ENCODE measurements at places on chromosomes 4 and X.

GRCh38 chr4:85756938-85757337, 282.0 kb downstream of the ARHGAP24 start:
- no peak for DNase-seq

DNA sequence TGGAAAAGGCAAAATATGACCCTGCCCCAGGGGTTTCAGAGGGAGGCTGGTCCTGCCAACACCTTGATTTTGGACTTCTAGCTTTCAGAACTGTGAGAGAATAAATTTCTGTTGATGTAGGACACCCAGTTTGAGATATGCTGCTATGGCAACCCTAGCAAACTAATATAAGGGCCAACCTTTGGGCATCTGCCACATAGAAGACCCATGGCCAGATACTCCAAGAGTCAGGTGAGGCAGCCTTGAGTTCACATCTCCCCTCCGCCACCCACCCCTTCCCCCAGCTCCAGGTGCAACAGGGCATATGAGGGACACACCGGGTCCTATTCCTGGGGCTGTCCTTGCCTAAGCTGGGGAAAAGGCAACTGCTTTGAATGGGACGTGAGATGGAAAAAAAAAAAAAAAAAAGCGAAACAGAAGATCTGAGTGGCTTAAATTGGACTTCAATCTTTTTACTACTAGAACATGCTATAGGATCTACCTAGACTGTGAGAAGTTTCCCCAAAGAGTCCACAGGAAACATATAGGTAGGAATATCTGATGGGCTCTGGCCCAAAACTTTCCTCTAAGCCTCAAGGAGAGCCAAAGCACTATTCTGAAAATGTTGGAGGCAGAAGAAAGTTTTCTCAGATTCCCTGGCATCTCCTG, 56.5 kb upstream of the PROM1 start:
- no peak for DNase-seq

GRCh38 chr4:186557061-186557460, 1.7 kb upstream of the MTNR1A start:
- no peak for DNase-seq

GRCh38 chr4:183580849-183581248, 76.0 kb downstream of the ING2 start:
- no peak for DNase-seq

GRCh38 chrX:115029869-115030570, 12.6 kb upstream of the IL13RA2 start:
- DNase-seq, result no peak

DNA sequence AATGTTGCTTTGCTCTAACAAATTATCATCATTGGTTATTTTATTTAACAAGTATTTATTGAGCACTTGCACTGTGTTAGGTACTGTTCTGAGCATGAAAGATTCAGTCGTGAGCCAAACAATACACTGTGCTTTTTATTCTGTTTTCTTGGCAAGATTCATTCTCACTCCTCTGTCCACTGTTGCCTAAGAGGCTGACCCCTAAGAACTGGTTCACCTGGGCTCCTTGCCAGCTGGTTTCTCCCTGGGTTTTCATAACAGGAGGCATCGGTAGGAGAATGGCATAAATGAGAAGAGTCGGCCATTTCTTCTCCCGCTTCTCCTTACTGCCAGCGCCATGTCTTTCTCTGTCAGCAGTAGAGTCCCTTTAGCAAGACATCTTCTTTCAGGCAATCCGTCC, 243.7 kb upstream of the DIAPH2 start:
- no peak for DNase-seq

- no peak for DNase-seq
These were observed 7.4 kb downstream of the ACOX3 start for GRCh38 chr4:8433136-8433535.

DNA sequence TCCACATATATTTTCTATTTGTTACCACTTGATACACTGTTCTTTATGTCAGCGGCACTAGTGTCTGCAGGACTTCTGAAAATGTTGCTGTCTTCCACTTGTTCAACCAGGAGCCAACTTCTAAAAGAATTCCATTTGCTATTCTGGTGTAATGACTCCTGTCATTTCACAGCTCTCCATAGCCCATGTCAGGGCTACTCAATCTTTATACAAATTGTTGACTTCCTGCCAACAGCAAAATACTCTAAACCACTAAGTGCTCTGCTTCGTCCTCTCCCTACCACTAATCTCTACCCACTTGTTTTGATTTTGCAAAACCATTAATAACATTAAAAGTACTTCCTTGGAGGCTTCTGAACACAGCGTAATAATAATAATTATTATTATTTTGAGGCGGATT, 7.2 kb downstream of the CTSO start:
- DNase-seq, result no peak

GRCh38 chr4:186029571-186030398, 39.2 kb upstream of the TLR3 start:
- no peak for DNase-seq

GRCh38 chr4:156778606-156779005, 193.0 kb downstream of the PDGFC start:
- no peak for DNase-seq

GRCh38 chrX:154329294-154329693, 33.7 kb downstream of the TKTL1 start:
- DNase-seq, result no peak

GRCh38 chr4:32789026-32789608, 2068.9 kb downstream of the PCDH7 start:
- no peak for DNase-seq

DNA sequence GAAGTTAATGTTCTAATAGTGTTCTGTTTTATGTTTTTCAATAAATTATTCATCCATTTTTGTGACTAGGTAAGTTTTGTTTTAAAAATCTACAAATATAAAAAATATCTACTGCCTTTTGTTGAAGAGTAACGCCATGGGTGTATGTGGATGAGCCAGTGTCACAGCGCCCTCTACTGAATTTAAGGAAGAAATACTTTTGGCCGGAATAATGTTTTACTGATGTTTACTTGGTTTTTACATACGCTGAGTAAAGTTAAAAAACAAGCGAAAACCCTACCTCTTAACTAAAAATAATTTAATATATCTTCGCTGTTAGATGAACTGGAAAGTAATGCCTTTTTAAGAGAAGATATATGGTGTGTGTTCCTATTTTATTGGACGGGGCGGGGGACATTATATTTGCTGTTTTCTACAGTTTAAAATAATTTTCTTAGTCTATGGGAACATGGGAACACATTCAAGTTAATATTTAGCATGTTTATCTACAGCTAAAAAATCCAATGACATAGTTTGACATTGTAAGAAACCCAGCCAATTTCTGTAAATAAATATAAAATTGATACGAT, 86.1 kb downstream of the CPE start:
- no peak for DNase-seq

GRCh38 chr4:129144755-129145206, 48.8 kb downstream of the C4orf33 start:
- DNase-seq, result no peak

DNA sequence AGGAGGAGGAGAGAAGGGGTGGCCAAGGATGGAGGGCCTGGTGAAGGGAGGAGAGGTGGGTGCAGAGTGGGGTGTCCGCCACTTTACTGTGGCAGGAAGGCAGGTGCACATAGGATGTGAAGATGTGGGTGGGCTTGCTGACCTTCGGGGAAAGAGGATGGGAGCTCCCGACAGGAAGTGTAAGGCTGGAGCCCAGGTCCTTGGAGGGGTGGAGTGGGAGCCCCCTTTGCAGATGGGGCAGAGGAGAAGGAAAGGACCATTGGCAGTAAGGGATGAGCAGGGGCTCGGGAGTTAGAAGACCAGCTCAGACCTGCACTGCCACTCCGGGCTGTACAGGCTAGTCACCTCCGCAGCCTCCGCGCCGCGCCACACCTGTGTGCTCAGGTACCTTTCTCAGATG, 89.5 kb downstream of the EVC start:
- DNase-seq, result no peak

GRCh38 chrX:16975233-16975632, 28.8 kb downstream of the REPS2 start:
- no peak for DNase-seq

DNA sequence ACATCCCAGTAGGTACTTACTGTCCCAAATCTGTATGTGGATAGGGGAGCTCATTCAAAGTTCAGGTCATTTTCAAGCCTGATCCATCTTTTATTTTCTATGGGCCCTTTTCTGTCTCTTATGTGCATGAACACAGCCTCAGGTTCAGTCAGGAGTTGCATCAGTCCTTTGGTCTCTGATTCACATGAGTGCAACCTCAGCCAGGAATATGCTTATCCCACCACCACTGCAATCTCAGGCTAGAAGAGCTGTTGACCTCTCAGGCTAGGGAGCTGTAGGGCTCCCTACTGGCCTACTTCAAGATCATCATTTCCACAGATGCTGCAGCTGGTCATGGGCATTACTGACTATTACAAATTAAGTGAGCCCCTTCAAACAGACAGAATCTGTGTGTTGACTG, 27.2 kb downstream of the AASDH start:
- DNase-seq, result no peak

- DNase-seq, result no peak
These were observed 27.7 kb downstream of the HERC3 start for GRCh38 chr4:88619971-88620370.

- no peak for DNase-seq
These were observed 42.2 kb downstream of the SMARCA5 start for GRCh38 chr4:143555676-143556075.

GRCh38 chr4:80239480-80240150, 26.8 kb upstream of the FGF5 start:
- DNase-seq, result no peak

- DNase-seq, result no peak
These were observed 7.6 kb downstream of the CXCL13 start for GRCh38 chr4:77613267-77613666.

DNA sequence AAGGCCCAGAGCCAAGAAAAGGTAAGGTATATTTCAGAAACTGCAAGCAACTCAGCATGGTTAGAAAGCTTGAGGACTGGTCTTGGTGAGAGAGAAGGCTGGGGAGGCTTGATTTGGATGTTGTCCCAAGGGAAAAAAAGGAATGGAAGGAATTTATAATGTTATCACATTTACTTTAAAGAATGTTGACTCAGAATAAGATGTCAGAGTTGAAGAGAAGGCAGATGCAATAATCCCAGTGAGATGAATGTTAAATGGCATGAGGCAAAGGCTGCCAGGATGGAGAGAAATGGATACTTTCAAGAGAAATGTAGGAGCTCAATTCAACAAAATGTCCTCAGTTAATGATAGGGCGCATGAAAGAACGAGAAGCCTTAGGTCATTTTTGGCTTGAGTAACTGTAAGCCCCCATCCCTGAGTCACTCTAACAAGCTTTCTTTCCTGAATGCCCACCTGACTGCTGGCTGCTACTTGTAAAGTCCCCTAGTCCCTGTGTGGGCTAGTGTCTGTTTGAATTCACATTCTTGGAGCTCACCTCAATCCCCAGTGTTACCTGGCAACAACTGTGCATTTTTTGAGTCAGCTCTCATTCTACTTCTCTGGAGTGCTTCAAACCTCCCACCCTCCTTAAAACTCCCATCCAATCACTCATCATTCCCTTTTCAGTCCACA, 103.0 kb upstream of the TAPT1 start:
- DNase-seq, result no peak

- DNase-seq, result no peak
These were observed 11.4 kb downstream of the L1CAM start for GRCh38 chrX:153874366-153875125.

- no peak for DNase-seq
These were observed 72.0 kb downstream of the PRPS1 start for GRCh38 chrX:107700317-107700774.

GRCh38 chr4:35038079-35038805, 1206.1 kb downstream of the ARAP2 start:
- no peak for DNase-seq
